ENCODE measurements at places on chromosomes 6 and 20.

- no peak for DNase-seq
Measured at GRCh38 chr6:98821756-98822405, 12.5 kb upstream of the POU3F2 start.

- DNase-seq: no peak
Measured at GRCh38 chr20:53763707-53764414, 170.2 kb upstream of the ZNF217 start.

DNA sequence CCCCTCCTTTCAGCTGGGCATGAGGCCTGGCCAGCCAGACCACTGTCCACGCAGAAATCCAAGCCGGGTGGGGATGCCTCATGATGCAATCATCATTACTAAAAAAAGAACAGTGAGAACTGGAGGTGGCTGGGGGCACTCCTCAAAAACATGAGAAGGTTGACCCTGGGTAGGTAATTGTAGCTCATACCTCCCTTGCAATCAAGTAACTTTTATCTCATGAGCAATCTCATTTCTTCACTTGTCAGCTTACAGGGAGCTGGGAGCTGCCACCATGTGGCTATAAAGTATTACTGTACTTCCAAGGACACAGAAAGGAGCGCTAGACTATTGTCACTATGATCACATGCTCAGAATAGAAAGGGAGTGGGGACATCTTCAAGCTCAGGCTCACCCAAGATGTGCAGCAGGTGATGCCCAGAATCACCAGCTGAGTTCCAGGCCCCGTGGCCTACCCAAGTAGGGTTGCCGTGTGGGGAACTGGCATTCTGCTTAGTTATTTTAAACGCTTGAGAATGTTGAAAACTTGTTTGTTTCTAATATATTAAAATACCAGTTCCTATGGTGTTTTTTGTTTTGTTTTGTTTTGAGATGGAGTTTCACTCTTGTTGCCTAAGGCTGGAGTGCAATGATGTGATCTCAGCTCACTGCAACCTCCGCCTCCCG is 3.0 kb upstream of the CDH26 start:
- DNase-seq: no peak

DNA sequence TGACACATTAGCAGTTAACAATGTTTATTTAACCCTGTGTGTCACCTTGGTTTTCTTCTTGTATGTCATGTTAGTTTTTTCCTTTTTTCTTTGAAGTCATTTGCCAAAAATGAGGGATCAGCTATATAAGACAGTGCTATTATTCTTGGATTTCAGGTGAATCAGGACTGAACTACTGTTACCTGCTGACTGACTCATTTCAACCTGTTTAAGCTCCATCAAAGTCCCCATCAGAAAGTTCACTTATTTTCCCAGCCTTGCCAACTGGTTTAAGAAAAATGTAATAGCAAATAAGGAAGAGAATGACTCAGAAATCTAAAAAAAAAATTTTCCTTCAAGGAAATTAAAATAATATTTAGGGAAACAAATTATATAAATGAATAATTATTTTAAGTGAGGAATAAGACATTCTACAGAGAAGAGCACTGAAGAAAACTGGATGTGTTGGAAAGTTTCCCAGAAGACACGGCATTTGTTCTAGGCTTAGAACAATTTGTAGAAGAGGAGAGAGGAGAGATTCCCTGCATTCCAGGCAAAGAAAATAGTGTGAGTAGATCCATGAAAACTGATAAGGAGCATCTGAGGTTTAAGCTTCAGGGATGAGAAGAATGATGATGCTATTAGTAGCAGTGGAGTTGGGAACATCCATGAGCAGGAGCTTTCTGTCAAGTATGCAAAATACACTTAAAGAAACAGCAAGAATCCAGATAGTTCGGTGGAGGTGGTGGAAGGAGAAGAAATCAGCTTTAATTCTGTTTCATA is 84.9 kb upstream of the SIM1 start:
- DNase-seq: no peak

GRCh38 chr6:136586295-136586694 is 36.1 kb upstream of the MAP7 start:
- DNase-seq: no peak

DNA sequence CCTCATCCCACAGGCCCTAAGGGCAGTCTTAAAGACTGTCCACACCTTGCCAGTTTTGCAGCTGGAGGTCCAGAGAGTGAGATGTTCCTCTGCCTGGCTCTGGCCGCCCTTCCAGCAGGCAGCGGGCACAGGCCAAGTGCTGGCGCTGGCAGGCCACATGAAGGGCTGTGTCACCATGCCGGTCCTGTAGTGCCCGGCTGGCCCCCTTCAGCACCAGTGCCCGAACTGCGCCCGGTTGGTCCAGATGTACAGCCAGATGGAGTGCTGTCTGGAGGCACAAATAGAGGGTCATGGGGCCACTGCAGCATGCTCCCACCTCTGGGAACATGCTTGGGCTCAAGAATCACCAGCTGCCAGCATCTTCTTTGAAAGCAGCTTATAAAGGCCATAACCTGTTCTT is 3.8 kb downstream of the NFKBIE start:
- DNase-seq: no peak
